Right renal cortex interstitium (tissue), 3 donors: ENCODE measurements at places on chromosomes 3 and 15. TPM values are rescaled to one million over a fixed set of nuclear protein-coding genes. Genes with fewer than 3 reads are reported as not detected.

DNA sequence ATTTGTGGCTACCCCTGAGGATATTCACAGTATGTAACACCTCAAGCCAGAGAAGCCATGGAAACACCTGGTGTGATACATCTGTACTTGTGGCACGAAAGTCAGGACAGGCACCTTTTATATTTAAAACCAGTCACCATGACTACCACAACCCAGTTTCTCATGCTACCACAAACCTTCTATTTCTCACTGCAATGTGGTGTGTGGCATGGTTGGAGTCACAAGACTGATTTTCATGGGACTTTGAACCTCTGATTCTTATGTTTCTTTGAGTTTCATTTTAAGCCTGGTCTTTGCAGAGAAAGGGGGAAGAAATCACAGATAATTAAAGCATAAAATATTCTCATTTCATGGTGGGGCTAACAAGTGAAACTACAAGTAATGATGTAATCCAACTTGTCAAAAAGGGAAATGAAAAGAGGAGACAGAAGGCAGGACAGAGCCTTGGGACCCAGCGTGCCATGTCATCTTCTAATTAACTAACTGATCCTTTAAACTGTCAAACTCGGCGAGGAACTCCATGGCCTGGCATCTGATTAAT lies 175.9 kb downstream of the PDZRN3 start:
- no peak for DNase-seq

GRCh38 chr15:85282504-85283115 lies 97.8 kb upstream of the AKAP13 start:
- no peak for DNase-seq

DNA sequence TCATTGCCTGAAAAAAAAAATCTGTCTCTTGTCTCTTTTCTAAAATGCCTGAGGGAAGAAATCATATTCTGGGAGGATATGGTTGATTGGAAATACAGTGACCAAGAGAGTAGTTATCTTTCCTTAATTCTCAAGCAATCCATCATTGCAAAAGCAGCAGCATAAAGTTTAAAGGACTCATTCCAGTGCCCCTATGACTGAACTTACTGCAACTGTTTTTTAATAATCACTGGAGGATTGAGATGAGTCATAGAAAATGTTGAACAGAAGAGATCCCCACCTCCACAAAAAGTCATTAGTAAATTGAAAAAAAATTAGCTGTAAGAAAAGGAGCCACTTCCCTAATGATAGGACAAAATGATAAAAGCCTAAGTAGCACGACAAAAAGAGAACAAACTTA lies 121.5 kb downstream of the SLC9A9 start:
- no peak for DNase-seq

DNA sequence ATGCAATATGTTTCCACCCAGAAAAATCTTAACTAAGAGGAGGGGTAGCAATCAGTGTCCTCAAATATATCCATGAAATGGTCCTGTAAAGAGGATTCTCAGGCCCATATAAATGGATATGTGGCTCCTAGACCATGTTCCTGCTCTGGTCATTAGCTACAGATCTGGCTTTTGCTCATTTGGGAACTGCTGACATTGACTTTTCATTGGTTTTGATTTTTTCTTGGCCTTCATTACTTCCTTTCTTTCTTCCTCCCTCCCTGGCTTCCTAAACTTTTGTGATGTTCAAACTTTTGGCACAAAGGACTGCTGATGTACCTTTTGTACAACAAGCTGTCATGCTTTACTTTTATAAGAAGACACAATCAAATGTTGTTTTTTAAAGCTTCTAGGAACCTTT lies 41.6 kb upstream of the SNRK start:
- no peak for DNase-seq

Gene COPS2
- 111 TPM for polyA plus RNA-seq
